Urothelium cell line (cell line): ENCODE measurements at places on chromosomes 5 and 9.

GRCh38 chr9:125393426-125393825 is 131.8 kb downstream of the GAPVD1 start:
- no peak for DNase-seq

DNA sequence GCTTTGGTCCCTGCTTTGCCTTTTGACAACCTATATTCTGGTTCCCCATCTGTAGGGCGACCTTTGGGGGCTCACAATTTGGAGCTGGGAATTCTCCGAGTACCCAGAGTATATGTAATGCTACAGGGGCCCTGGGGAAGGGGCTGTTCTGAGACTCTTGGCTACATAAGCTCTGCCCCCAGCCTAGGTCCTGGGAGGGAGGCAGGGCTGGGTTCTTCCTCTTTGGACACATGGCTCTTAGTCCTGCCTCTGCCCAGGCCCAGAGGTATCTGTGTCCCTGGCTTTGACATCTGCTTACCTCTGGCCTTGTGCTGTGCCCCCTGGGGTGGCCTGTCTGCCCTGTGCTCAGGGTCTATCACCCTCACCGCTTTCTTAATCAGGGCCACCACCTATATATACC is 181.6 kb downstream of the CACNA1B start:
- no peak for DNase-seq

DNA sequence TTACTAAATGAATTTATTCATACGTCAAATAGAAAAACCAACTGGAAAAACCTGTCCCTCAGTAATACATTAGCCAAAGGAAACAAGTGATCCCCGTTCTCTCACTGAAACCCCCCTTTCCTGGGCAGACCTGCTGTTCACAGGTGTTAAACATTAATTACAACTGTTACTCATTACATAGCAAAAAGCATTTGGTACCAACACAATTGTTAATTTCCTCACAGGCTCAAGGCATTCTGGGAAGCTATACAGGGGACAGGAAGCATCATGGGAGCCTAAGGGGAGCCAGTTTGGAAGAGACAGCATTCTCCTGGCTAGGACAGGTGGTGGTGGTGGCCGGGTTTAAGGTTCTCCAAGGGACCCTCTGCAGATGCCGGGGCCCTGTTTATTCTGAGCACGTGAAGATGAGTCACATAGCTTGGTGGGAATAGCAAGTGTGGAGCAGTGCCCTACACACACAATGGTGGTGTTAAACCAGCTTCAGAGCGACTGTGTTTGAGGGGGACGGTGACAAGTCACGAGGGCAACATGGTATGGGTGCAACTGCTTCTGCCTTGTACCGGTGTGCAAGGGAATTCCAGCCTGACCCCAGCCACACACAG is 62.6 kb upstream of the SLC25A51 start:
- DNase-seq = no peak

DNA sequence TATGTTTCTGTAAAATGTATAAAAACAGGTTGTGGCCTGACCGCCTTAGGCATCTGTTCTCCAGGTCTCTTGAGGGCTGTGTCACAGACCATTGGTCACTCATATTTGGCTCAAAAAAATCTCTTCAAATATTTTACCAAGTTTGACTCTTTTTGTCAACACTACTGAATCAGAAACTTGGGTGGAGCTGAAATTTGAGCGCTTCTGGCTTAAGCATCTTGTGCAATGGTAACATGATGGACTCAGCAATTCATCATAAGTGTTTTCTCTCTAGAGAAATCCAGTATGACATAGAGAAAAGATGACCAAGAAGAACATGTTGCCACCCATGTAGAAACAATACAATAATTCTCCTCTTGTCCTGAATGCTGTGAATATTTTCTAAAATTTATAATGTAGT is 387.9 kb downstream of the MAT2B start:
- DNase-seq = no peak

DNA sequence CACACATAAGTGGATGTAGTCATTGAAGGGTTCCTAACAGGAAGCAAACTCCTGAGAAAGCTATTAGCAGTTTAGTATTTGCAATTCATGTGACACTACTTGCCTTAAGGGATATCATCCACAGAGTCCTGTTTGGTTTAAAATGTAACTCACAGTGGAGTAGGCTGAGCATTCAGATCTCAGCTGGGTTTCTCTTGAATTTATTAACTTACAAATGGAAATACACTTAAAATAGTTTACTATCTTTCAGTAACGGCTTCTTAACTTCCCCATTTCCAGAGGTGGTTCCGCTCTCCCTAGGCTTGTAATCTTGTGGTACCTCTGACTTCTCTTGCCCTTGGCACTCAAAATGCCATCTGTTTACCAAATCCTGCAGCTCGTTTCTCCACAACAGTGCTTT is 660.7 kb upstream of the ADAMTS16 start:
- DNase-seq = no peak

- no peak for DNase-seq
Measured at GRCh38 chr5:11540112-11540511, 364.1 kb downstream of the CTNND2 start.

DNA sequence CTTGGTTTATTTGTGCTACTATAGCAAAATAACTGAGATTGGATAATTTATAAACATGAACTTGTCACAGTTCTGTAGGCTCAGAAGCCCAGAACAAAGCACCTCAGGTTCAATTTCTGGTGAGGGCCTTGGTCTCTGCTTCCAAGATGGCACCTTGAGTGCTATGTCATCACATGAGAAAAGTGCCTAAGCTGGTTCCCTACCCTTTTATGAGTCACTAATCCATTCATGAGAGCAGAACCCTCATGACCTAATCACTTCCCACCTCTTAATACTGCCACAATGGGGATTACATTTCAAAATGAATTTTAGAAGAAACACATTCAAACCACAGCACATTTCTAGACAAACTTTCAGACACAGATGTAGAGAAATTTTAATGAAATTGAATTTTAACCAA is 98.2 kb upstream of the PRSS3 start:
- no peak for DNase-seq

DNA sequence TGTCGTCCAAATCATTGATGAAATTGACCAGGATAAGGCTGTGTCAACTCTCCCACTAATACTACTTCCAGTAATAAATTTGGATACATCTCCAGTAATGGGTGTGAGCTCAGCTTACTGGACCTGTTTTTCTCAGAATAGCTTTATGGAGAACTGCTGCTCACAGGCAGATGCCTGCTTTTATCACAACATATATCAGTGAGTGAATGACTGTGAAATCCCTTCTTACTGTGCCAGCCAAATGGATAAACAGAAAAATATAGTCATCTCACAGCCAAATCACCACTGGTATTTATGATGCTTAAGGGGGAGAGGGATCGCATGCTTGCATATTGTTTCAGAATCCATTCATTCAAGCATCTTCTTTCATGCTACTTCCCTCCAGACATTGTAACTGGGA is 148.4 kb upstream of the PAPPA start:
- no peak for DNase-seq

DNA sequence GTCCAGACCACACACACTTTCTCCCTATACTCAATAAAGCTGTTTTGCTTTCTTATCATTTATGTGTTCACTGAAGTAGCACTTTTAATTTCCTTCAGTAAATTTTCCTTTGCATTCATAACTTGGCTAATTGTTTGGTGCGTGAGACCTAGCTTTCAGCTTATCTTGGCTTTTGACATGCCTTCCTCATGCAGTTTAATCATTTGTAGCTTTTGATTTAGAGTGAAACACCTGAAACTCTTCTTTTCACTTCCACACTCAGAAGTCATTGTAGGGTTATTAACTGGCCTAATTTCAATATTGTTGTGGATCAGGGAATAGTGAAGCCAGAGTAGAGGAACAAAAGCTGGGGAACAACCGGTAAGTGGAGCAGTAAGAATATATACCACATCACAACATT is 114.7 kb downstream of the ST8SIA4 start:
- DNase-seq = no peak

- DNase-seq = no peak
Measured at GRCh38 chr9:108322326-108323098, 533.3 kb downstream of the ACTL7B start.

DNA sequence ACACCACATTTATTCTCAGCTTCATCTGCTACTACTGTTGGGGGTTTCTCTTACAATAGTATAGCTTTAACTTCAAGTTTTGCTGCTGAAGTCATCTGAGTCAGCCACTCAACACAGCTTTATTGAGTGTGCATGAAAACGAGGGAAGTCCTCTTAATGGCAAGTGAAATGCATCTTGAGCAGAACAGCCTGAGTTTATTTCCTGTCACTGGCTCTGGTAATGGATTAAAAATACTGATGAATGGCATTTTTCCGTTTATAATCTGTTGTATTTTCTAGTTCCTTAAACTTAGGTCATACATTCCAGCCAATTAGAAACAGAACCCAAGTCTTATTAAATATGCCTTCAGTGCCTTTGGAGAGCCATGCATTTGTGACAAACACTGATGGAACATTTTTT is 238.6 kb downstream of the SLF1 start:
- no peak for DNase-seq

- DNase-seq = no peak
Measured at GRCh38 chr5:178981381-178981780, 13.7 kb downstream of the GRM6 start.

DNA sequence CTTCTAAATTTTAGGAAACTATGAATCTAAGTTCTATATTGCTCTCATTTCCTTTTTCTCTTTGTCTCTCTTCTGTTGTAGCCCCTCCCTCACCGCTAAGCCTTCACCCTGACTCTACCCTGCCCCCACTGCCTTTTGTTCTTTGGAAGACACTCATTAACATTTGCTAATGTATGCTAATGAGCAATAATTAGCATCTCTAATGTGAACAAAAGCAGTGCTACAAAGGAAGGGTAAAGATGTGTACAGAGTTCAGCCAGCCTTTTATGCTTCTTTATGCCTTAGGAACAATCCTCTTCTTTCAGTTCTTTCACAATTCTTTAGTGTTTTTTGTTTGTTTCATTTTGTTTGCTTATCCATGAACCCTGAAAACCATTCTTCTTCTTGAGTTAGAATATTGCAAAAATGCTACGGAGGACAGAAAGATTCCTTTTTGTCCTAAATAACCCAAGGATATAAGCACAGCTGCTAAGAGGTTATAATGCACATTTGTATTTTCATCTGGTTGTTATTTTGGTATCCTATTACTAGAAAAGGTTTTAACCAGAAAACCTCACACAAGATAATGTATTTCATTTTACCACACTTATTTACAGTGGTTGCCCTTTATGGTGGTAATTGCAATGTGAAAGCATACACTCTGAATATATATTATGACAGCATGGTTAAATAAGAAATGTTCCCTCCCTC is 159.3 kb downstream of the TMC1 start:
- DNase-seq = no peak

DNA sequence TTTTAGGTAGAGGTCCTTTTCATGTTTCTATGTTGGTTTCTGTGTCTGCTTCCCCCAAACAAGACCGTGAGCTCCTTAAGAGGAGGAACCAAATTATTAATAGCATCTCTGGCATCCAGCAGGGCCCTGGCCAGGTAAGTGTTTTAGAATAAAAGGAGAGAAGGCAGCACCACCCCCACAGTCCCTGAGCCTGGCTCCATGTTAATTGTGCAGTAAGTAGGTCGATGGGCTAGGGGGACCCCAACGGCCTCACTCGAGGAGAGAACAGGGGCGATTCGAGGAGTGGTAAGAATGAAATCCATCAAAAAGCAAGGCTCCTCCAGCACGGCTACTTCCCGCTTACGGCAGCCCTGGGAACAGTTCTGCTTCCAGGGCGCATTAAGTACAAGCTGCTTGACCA is 67.0 kb downstream of the GABBR2 start:
- no peak for DNase-seq

- no peak for DNase-seq
Measured at GRCh38 chr9:37675661-37676060, 24.9 kb downstream of the FRMPD1 start.

DNA sequence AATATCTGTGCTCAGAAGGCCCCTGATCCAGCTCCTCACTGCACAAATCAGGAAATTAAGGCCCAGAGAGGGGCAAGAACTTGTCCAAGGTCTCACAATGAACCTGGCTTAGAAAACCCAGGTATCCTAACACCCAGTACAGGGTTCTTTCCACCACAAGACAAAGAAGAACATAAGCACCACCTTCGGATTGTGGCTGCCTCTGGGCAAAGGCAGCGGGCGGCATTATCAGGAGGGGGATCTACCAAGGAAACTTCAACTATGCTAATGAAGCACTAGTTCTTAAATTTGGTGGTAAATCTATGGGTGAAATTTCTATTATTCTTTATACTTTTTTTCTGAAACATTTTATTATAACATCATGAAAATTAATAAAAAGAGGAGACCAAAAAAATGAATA is 17.9 kb downstream of the ANXA6 start:
- no peak for DNase-seq

- DNase-seq = no peak
Measured at GRCh38 chr5:154189256-154189818, 1.2 kb upstream of the GALNT10 start.

DNA sequence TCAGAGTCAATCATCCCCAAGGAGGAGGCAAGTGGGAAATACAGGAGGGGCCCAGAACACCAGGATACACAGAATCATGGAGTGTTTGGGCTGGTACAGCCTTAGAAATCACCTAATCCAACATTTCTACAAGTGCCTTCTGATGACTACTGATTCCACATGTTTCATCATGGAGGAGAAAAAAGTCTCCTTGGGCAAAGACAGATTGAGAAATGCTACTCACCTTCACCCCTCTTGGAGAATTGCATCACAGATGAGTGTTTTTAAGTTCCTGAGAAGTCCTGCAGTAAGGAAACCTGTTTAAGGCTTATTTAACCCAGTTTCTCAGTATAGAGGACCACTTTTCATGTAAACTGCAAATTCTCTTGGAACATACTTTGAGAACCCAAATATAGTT is 2.2 kb upstream of the SLIT3 start:
- no peak for DNase-seq
